GM13977 (cell line): ENCODE measurements at places on chromosomes 12 and 14.

DNA sequence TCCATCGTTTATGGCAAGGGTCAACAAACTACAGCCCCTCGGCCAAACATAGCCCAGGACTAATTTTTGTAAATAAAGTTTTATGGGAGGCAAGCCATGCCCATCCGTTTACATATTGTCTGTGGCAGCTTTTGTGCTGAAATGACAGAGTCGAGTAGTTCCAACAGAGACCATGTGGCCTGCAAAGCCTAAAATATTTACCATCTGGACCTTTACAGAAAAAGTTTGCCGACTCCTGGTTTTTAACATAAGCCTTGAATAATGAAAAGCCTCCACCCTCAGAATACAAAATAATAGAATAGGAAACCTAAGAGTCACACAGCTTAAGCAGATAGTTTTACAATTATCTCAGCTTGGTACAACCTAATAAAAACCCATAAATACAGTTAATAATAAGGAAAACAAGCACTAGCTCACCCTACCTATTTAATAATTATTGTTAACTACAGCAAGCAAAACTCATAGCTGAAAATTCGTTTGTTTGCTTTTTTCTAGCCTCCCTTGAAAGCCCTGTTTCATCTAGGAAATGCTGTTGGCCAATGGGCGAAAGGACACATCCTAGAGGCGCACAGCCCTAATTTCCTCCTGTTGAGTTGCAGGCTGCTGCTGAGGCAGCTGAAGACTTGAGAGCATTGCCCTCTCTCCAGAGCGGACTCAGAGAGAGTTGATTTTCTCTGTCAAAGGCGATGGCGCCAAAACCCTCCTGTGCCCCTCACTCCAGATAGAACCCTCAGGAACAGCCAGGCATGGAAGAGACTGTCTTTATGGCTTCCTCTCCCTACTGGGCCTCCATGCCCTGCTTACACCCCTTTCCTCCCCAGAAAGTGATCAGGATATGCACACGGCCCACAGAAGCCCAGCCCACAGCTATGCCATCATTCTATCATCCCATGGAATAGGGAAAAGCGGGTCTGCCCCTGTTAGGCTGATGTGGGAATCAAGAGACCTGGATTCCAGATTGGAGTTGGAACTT, 107.2 kb downstream of the DPF3 start:
- no peak for DNase-seq

- peak; percentile 33 for DNase-seq
Observed at GRCh38 chr14:52272375-52272774, 4.9 kb downstream of the PTGDR start.

- no peak for DNase-seq
Observed at GRCh38 chr14:79805636-79806035, 405.7 kb downstream of the DIO2 start.

DNA sequence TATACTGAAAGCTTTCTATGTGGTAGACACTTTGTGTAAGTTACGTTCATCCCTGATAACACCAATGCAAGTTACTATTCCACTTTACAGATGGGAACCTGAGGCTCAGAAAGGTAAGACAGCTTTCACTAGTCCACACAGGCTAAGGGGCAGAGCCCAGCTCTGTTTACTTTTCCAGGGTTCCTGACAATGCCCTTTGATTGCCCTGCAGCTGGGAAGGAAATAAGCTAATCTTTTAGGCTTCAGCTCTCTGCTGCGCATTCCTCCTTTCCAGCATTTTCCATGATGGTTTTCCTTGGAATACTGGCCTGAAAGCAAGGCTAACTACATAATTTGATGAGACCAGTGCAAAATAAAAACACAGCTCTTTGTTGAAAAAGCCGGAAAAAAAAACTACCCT, 185.7 kb upstream of the BTG1 start:
- DNase-seq, result no peak

DNA sequence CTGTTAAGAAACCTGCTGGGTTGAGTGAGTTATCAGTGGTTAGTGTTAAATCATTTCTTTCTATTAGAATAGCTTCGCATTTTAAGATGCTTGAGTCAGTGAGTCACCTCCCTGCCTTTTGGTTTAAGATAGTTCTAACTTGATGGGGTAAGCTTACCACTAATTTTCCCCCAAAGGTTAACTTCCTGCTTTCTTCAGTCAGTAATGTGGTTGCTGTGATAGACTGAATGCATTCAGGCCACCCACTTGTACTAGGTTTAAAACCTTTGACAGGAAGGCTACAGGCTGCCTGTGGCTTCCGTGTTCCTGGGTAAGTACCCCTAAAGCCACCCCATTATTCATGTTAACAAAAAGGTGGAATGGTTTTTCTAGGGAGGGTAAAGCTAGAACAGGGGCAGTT, 25.3 kb downstream of the CLEC2A start:
- DNase-seq, result no peak

DNA sequence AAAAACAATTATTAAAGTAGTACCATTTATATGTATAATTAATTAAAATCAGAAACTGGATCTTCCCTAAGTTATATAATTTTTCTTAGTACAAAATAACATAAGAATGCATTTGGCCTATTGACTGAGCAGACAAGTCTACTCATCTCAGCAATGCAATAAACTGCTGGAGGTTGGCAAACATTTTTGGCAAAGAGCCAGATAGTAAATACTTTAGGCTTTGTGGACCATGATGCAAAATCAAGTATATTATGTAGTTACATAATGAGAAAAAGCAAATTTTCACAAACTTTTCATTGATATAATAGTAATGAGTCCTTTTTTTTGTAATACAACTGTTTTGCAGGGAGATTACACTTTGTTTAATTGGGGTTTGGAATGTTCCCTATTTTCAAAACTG, 30.9 kb downstream of the ERGIC2 start:
- DNase-seq, result no peak

- DNase-seq, result no peak
Observed at GRCh38 chr12:6416596-6416995, 28.2 kb upstream of the CD27 start.

- no peak for DNase-seq
Observed at GRCh38 chr12:100391856-100392255, 35.0 kb downstream of the SLC17A8 start.

DNA sequence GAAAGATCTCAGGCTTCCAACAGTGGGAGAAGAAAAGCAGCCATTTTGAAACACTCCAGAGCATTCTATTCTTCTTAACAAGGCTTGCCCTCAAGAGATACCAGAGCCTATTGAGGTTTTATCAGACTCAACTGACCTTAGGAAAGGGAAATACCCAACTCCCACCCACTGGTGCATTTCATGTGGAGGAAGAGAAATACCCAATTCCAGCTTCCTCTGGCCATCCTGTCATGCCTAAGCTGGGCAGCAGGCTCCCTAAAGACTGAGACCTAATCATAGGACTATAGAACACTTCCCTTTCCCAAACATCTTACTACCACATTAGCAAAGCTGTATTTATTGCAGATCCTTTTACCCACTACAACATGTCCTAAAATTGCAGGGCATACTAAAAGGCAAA, 164.5 kb downstream of the KIF21A start:
- DNase-seq, result no peak

DNA sequence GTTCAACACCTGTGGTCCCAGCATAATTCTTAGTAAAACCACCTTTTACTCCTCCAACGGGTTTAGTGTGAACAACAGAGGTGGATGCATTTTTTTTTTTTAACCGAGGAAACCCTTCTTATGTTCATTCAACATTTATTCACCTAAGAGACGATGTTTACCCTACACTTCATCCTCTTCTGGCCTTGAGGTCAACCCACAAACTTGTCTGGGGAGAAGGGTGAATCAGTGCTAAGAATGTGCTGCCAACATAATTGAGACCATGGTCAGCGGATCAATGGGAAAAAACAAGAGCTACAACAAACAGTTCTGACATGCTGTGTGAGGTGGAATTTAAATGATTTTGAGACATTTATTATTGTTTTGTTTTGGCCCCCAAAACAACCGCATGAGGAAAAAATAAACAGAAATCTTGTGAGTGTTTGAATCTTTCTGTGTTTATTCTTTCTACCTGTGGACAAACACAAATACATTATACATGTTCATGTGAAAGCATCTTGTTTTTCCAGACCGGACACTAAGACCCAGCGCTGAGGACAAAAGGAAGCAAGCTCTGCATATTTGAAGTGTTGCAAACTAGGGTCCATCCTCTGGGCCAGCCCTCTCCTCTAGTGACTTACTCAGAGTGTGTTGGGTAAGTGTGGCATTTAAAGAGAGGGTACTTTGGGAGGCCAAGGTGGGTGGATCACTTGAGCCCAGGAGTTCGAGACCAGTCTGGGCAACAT, 5.1 kb upstream of the USP30 start:
- DNase-seq, result no peak

- DNase-seq, result no peak
Observed at GRCh38 chr12:53073881-53074280, 5.3 kb downstream of the SPRYD3 start.

- DNase-seq, result no peak
Observed at GRCh38 chr12:24555730-24556129, 393.2 kb downstream of the BCAT1 start.
